ENCODE measurements at places on chromosomes 16 and 17. TPM values are rescaled to one million over a fixed set of nuclear protein-coding genes. Genes with fewer than 3 reads are reported as not detected.
A peak's percentile ranks its signal among the peaks of the same experiment; 100 is the strongest.

TUBB3 gene
- polyA plus RNA-seq = 3.4 TPM

DNA sequence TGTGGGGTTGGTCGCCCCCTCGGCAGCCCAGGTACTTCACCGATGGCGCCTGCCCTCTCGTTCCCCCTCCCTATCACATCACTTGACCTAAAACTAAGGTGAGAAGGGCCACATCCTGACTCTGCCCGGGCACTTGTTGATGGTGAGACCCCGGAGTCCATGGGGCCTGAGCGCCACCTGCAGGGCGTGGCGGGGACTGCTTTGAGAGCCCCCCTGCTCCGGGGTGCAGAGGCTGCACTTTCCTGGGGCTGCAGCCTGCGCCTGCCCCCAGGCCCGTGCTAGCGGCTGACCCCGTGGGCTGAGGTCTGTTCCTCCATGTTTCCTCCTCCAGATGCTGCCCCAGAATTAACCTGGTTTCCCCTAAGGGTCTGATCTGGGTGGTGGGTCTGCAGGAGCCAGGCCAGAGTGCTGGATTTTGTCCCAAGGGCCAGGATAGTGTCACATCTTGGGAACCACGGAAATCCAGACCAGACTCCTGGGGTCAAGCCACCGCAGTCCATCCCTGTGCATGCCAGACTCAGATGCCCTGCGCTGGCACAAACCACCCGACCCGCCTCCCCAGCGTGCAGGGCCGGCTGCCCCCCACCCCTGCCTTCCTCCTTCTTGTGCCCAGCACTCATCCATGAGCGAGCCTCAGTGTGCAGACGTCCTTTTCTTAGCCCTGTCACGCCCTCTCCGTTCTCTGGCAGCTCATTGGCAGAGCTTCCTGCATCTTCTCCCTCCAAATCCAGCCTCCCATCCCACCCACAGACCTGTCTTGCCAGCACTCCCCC lies 2.7 kb downstream of the NDUFAF8 start:
- no peak for DNase-seq

GRCh38 chr16:15967655-15968315 lies 18.4 kb downstream of the ABCC1 start:
- DNase-seq = no peak

DNA sequence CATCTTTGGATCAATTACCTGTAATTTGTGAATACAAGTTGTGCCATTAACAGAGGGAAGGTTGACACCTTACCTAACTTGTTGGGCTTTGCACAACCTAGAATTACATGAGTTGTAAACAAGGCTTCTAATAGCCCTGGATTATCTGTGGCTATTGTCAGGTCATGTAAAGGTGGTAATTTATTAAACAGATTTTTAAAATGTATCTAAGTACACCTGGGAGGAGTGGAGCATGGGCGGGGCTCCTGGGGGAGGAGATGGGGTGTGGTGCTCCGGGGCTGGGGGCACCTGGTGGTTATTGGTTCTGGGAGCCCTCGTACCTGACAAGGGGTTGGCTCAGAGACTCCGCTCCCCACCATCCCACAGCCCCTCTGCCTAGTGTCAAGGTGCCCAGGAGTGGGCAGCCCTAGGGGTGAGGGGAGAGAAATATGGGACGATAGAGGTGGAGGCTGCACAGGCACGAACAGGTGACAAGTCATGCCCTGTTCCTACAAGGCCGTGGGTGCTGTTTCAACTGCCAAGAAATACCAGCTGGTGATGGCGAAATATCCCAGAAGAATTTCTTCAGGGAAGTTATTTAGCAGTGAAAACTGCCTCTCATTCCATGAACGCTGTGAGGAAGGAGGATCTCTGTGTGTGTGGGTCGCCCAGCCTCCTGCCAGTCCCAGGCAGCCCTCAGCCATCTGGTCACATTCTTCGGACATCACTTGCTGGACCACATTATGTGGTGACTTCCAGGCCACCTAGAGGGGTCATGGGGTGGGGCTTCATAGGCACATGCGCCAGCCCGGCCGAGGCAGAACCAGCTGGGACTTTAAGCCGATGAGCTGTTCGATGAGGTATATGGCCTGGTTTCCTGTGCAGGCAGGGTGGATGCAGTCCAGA lies 55.5 kb upstream of the IRX3 start:
- DNase-seq = no peak

GRCh38 chr17:13306310-13306962 lies 288.6 kb upstream of the ELAC2 start:
- peak; percentile 17 for DNase-seq

Data from kidney (tissue), 22 donors.